Fibroblast of lung (primary cell): ENCODE measurements at places on chromosomes 13 and 19. TPM values are rescaled to one million over a fixed set of nuclear protein-coding genes. Genes with fewer than 3 reads are reported as not detected.
A peak's percentile ranks its signal among the peaks of the same experiment; 100 is the strongest.

The LILRA1 gene
- not detected in 2 replicates for total RNA-seq

The SERPINE3 gene
- not detected in 2 replicates for total RNA-seq

DNA sequence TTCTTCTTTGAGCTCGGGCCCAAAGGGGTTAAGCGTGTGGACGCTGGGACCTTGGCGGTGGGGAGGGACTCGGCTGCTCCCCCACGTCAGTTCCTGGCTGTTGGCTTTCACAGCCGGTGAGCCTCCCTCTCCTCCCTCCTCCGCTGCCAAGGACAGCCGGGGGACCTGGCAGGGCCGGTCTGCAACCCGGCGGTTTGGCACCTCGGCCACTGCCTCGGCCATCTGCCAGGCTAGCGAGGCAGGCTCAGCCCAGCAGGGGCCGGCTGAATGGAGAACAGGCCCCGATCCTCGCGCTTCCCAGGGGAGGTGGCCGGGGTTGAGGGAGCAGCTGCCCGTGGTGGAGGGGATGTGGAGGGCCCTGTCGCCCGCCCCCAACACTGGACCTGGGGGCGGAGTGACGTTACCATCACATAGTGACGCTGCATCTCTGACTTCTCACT lies 5.0 kb downstream of the TLE5 start:
- DNase-seq = peak; percentile 74

DNA sequence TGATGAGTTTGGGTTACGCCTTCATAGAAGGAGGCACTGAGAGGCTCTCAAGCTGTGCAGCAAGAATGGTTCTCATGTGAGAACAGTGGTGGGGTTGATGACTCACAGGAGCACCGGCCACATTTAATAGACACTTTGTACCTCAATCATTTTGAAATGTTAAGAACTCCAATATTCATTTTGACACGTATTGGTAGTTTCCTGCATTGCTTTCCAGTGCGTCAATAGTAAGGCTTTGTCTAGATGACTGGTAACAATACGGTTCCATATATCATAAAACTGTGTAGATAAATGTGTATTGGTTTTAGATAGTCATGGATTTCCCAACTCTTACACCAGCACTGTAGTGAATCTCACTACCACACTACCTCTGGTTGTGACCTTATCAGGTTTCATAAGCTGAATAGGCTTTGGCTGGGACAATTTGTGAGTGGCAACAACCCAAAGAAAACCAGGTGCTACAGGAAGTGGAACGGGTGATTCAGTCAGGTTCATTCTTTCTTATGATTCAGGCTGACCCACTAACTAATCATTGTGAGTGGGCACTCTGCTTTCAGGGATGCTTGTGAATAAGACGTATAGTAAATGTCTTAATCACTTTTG lies 362.6 kb downstream of the KLF5 start:
- DNase-seq = peak; percentile 96

The LAIR2 gene
- not detected in 2 replicates for total RNA-seq

DNA sequence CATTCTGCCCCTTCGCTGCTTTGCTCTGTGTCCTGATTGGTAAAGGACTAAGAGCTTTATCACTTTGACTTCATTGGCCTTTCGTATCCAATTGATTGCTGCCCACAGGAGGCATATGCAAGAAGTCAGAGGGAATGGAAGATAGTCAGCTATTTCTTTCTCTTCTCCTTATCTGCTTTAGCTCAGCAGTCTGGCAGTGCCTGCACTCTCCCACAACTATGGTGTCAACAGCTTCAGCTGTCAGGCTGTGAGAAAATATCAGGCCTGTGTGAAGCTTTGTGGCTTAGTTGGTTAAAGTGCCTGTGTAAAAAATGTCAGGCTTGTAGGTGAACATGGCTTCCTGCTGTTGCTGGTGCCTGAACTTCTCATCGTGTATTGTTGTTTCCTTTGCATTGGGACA lies 243.0 kb downstream of the PCDH17 start:
- no peak for DNase-seq

The PLIN4 gene
- total RNA-seq = 2.6 and 5.3 TPM in 2 replicates

GRCh38 chr13:69077267-69077666 lies 1030.4 kb upstream of the ATXN8OS start:
- no peak for DNase-seq

GRCh38 chr19:23867895-23868294 lies 46.8 kb upstream of the ZNF726 start:
- no peak for DNase-seq

DNA sequence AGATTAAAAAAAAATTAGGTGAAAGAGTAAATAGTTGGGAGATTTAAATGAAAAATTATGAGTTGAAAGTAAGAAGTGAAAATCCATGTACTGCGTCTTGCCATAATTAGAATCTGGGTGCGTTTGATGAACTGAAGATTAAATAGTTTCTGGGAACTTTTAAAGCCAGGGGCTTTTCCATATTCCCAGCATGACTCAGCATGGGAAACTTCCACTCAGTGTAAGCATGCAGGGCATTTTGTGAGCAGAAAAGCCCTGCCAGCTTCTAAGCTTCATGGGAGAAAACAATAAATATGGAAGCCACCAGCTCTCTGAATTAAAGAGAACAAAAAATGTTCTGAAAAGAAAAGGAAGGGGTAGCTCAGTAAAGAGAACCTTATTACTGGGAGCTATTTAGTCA lies 62.0 kb upstream of the EDNRB start:
- peak; percentile 80 for DNase-seq

The ATP4A gene
- not detected in 2 replicates for total RNA-seq

The ACP7 gene
- total RNA-seq = not detected in 2 replicates

The SIAH3 gene
- not detected in 2 replicates for total RNA-seq

The PGLYRP2 gene
- total RNA-seq = not detected in 2 replicates
